ENCODE measurements at places on chromosomes 12 and 14.
A peak's percentile ranks its signal among the peaks of the same experiment; 100 is the strongest.

GRCh38 chr14:46008348-46008747 lies 643.2 kb downstream of the RPL10L start:
- DNase-seq, result no peak

- DNase-seq, result no peak
Measured at GRCh38 chr12:25793196-25793595, 165.3 kb upstream of the RASSF8 start.

DNA sequence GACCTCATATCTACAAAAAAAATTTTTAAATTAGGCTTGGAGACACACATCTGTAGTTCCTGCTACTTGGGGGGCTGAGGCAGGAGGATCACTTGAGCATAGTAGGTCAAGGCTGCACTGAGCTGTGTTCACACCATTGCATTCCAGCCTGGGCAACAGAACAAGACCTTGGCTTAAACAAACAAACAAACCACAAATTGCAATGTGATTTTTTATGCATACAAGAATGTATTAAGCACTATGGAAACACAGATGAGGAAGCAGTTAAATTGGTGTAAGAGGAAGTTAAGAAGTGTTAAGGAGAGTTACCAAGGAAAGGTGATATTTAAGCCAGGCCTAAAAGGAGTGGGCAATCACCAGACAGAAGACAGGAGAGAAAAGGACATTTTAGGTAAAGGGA lies 83.6 kb upstream of the HECTD1 start:
- no peak for DNase-seq

GRCh38 chr12:107302649-107303341 lies 209.4 kb upstream of the CRY1 start:
- no peak for DNase-seq

GRCh38 chr14:93984070-93984469 lies 7.7 kb upstream of the ASB2 start:
- no peak for DNase-seq

GRCh38 chr12:132560614-132561426 lies 49.6 kb downstream of the LRCOL1 start:
- peak; percentile 38 for DNase-seq

GRCh38 chr12:39145175-39145999 lies 240.0 kb upstream of the CPNE8 start:
- no peak for DNase-seq

DNA sequence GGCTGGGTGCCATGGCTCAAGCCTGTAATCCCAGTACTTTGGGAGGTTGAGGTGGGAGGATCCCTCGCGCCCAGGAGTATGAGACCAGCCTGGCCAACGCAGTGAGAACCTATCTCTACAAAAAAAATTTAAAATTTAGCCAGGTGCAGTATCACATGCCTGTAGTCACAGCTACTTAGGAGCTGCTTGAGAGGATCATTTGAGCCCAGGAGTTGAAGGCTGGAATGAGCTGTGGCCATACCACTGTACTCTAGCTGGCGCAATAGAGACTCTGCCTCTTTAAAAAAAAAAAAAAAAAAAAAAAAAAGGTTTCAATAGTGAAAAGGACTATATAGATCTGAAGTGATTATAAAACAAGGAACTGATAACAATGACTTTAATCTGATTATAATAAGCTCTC lies 13.5 kb downstream of the PSMA3 start:
- no peak for DNase-seq

GRCh38 chr14:93137864-93138263 lies 22.1 kb upstream of the ITPK1 start:
- DNase-seq, result no peak

- no peak for DNase-seq
Measured at GRCh38 chr12:109740694-109741245, 27.1 kb downstream of the FAM222A start.

DNA sequence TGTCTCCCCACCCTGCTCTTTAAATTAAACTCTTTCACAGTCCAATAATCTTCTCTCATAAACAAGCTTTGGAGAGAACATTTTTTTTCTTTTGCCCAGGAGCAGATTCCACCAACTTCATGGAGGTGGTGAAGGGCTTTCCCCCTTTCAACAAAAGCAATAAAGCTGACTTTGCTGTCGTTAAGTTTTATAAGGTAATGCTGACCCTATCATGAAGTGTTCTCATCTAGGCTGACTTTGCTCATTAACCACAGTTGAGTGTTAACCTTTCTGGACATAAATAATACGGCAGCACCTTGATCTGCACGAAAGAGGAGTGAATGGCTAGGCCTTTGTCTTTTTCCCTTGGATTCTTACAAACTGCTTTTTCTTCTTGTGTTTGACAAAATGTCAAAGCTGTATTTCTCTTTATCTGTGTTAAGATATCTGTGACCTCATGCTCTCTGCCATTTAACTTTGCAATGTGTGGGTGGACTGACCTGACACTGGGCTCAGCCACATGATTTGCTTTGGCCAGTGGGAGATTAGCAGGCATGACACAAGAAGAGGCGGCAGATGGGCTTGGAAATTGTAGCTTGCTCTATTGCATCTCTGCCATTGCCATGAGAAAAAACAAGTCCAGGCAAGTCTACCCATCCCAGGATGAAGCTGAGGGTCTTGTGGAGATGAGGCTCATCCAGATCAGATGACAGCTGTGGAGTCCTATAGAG lies 470.9 kb upstream of the CCDC196 start:
- DNase-seq, result no peak

DNA sequence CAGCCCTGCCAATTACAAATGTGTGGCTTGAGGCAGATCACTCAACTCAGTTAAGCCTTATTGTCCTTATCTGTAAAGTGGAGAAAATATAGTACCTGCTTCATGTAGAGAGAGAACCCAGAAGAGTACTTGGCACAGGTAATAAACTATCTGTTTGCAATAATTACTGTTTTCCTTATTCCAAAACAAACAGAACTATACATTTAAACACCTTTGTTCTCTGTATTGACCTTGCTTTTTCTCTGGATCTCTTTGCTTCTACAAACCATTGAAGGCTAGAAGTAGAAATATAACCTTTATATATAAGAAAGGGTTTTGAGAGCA lies 70.8 kb upstream of the SRSF5 start:
- DNase-seq, result no peak

DNA sequence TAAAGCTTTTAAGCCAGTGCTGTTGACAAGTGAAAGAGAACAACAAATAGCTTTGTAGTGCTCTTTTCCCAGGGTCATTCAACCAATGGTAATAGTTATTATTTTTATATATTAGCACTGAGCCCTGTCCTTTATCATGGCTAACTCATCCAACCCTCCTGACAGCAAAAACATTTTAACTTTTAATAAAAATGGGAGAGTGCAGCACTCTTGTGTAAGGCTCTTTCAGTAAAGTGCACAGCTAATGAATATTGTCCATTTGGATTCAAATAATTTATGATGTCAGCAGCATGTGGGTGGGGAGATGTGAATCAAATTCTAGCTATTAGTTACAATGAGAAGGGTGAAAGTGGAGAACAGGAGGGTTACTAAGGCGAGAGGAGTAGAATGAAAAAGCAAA lies 185.7 kb downstream of the SOX5 start:
- no peak for DNase-seq

GRCh38 chr14:72516936-72517700 lies 376.8 kb downstream of the DPF3 start:
- peak; percentile 38 for DNase-seq

DNA sequence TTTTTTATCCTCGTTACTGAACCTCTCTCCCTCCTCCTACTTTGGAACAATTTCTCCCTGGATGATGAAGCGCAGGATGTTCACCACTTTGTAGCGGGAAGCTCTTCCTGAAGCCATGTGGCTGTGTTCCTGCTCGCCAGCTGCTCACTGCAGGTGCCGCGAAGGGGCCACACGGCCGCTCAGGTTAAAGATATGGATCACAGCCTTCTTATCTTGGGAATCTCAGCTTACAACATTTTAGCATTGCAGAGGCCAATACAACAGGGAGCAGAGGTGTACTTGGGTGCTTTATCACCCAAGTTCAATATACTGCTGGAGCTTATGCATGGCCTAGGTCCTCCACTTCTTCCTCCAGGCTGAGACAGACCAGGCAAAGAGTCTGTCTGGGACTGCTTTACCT lies 201.2 kb upstream of the G2E3 start:
- no peak for DNase-seq

DNA sequence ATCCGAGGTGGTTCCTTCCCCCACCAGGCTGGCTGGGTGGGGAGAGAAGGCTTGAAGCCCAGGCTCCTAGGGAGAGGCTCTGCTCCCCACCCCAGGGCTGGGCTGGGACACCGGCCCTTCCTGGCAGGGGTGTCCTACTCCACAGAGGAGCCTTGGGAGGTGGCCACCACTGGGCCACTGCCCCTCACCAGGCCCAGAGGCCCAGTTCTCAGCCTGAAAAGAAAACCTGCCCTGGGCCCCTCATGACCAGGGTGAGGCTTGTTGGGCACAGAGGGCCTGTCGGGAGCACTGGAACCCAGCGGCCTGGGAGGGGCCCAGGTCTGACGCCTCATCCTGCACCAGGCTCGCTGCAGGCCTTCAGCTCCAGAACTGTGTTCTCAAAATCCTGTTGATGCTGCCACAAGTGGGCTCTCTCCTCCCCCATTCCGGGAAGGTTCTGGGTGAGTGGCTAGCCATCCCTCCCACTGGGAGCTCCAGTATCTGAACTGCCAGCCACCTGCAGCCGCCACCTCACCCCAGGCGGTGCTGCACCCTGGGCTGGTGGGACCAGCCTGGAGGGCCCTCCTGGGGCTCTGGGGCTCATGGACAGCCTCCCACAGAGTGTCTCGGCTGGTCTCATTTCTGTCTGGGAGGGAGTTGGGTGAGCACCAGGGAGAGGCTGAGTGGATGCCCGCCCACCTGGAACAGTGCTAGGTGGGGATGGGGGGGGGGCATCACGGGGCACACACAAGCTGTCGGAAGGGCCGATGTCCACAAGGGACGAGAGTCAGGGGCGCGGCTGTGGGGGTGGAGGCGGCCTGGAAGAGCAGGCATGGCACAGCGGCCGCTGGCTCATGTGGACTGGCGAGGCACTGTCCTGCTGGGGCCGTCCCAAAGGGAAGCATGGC lies 11.8 kb downstream of the BAG5 start:
- DNase-seq, result no peak

- DNase-seq, result no peak
Measured at GRCh38 chr14:101019541-101019940, 116.0 kb upstream of the RTL1 start.

DNA sequence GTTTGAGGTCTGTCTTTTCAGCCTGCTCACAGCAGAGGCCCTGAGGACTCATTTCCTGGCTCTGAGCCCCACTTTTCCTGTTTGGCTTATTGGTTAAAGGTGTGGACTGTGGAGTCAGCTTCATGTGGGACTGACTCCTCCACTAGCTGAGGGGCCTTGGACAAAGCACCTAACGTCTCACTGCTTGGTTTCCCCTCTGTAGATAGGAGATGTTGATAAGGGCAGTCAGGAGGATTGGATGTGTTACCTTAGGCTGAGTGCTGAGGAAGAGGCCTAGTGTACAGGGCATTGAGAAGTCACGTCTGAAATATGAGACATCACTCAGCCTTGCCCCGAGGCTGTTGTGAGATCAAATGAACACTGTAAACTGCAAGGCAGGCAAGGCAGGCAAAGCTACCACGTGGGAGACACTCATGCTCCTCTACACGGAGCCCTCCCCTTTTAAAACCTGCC lies 27.1 kb upstream of the TCL1A start:
- no peak for DNase-seq

DNA sequence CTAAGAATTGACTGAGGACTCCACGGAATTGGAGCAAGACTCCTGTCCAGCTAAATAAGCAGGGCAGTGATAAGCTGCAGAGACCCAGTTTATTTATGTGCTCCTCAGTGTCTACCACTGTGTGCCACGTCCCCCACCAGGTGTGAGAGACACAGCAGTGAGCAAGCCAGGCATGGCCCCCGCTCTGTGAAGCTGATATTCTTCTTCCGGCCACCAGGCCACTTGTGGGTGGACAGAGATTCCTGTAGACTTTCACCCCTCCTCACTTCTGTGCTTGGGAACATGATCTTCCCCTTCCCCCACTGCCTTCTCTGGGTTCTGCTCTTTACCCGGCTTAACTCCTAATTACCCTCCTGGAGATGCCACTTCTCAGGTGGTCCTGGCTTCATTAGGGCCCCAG lies 21.3 kb downstream of the BRAP start:
- DNase-seq, result no peak

DNA sequence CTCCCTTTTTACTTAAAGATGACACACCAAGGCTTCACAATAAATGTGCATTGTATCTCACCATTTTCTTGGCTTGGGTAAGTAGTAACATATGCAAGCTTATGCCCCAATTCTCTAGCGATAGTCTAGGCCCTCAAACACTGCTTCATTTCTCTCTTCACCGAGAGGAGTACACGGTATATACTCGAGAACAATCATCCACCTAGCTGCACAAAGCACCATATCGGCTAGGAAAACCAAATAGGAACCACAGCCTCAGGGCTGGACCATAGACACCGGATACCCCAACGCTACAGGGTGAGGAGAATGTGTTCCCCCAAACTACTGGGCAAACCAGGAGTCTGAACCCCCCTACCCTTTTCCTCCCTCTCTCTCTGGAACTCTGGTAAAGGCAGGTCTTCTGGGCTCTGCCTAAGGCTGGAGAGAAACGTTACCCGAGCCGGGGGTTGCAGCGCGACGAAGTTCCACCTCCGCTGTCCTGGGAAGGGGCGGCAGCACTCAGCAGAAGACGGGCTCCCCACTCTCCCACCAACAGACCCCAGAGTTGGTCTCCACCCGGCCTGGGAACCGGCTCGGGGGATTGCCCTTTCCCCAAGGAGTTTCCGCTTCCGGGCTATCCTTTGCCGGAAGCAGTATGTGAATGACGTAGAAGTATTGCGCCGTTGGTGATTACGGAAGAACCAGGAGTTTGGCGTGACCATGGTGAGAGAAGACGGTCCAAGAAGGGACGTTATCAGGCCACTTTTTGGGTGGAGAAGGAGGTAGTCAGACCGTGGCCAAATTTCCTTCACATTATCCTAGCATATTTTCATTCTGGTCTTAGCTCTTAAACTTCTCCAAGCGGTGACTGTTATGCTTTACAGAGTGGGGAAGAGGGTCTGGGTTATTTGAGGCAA lies at the start of the genes AREL1 and FCF1:
Gene AREL1, minus strand, starts transcription at position 582 of the 896 bp plus-strand sequence. CDS start 27,465 bp downstream, outside the sequence.
Gene FCF1, plus strand, starts transcription at position 646 of the 896 bp plus-strand sequence. Its CDS starts 54 bp downstream, at position 700.
- DNase-seq, result peak; percentile 82

Data from activated CD4-positive, CD25-positive, alpha-beta regulatory T cell treated with anti-CD3 and anti-CD28 coated beads, Interleukin-2, amount 50 U/mL, for 16 hours (primary cell).